Activated CD8-positive, alpha-beta T cell treated with anti-CD3 and anti-CD28 coated beads, Interleukin-2, amount 10 ng/mL, durations not matched to agents 7 days and 5 days (primary cell): ENCODE measurements at places on chromosomes 1 and 21. TPM values are rescaled to one million over a fixed set of nuclear protein-coding genes. Genes with fewer than 3 reads are reported as not detected.

DNA sequence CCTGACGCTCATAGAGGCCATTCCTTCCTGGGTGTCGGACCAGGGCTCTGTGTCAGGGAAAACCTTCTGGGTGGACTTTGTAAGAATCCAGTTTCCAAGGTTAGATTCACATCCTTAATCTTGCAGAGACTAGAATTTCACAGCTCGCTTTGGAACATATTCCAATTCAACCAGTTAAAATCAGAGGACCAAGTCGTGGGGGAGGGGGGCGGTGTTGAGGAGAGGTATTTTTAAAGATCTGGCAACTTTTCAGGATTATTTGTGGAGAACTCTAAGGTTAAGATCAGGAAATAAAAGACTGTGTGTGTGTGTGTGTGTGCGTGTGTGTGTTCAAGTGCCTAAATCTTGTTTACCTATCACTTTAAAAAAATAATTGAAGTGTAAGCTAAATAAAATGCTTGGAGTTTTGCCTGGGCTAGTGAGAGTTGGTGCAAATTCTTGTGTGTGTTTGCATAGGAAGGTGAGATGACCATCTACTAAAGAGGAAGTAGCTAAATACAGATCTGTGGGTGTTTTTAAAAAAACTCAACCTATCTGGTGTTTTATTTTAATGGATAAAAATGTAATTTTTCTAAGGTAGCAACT, 21.8 kb downstream of the TENT5C start:
- peaks cover 50% of the 10 kb centered on the region for H3K36me3 ChIP-seq
- H3K4me1 ChIP-seq = peaks cover 46% of the 10 kb centered on the region
- no peak overlapping the region for H3K4me3 ChIP-seq
- H3K27me3 ChIP-seq = no peaks in the 10 kb centered on the region

- peaks cover 14% of the 10 kb centered on the region for H3K36me3 ChIP-seq
- H3K27me3 ChIP-seq = no peaks in the 10 kb centered on the region
Measured at GRCh38 chr1:35334485-35334884, 66.0 kb downstream of the ZMYM4 start.

DNA sequence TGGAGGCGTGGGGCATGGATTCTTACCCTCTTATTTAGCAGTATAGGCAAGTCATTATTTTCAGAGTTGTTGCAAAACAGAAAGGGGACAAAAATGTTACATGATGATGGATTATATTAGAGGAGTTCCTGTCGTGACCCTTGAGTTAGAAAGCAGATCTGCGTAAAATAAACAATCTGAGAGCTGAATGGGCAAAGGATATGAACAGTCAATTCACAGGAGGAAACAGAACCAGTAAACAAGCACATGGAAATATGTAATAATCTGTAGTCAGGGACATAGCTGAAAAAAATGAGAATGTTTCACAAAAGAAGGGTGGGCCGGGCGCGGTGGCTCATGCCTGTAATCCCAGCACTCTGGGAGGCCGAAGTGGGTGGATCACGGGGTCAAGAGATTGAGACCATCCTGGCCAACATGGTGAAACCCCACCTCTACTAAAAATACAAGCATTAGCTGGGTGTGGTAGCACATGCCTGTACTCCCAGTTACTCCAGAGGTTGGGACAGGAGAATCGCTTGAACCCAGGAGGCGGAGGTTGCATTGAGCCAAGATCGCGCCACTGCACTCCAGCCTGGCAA, 20.9 kb downstream of the RCAN1 start:
- peaks cover 9% of the 10 kb centered on the region for H3K4me1 ChIP-seq
- no peak for DNase-seq
- H3K36me3 ChIP-seq = no peaks in the 10 kb centered on the region
- no peak overlapping the region for H3K27ac ChIP-seq

DNA sequence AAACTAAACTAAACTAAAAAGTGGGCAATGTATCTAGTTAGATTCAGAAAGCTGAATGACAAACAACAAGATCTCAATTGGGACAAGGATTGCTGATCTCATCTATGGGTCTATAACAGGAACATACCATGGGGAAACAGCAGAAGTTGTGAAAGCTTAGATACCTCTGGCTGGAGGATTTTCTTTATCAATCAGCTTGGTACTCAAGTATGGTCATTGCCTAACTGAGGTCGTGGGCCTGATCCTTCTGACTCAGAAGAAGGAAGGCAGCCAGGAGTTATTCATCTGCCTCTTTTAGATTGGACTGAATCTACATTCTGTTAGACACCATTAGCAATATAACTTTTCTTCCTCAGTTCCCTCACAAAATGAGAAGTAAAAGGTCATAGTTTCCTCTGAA, 39.7 kb downstream of the DNTTIP2 start:
- H3K27me3 ChIP-seq = no peaks in the 10 kb centered on the region
- H3K36me3 ChIP-seq = peaks cover 3% of the 10 kb centered on the region
- no peak overlapping the region for H3K4me3 ChIP-seq
- no peak overlapping the region for H3K27ac ChIP-seq
- H3K4me1 ChIP-seq = peaks cover 2% of the 10 kb centered on the region

The ABCG1 gene
- total RNA-seq = 6.7 TPM

DNA sequence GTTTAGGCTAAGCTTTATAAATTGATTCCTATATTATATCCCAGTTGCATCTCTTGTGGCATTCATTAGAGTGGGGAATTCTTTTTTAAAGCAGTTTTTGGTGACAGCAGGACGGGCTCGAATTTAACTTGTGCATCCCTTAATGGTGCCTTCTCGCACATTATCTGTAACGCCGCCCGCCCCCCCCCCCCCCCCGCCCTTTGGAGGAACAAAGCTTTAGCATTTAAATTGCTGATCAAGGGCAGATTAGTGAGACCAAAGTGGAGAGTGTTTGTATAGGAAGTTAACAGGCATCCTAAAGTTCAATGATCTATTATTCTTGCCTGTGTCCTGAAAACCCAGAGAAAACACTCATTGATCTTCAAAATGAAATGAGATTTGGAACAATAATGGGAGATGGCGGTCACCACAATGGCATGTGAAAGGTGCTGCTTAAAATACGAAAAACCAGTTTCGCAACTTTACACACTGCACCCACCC, 2.2 kb downstream of the LMO4 start:
- H3K4me3 ChIP-seq = peak overlapping the region; percentile 81
- no peaks in the 10 kb centered on the region for H3K27me3 ChIP-seq
- peaks cover 41% of the 10 kb centered on the region for H3K4me1 ChIP-seq

GRCh38 chr1:198320759-198321158, 164.0 kb downstream of the NEK7 start:
- H3K27ac ChIP-seq = no peak overlapping the region
- no peak for DNase-seq
- no peak overlapping the region for H3K4me3 ChIP-seq
- peaks cover 26% of the 10 kb centered on the region for H3K36me3 ChIP-seq
- peaks cover 2% of the 10 kb centered on the region for H3K27me3 ChIP-seq

The AQP10 gene
- total RNA-seq = not detected

DNA sequence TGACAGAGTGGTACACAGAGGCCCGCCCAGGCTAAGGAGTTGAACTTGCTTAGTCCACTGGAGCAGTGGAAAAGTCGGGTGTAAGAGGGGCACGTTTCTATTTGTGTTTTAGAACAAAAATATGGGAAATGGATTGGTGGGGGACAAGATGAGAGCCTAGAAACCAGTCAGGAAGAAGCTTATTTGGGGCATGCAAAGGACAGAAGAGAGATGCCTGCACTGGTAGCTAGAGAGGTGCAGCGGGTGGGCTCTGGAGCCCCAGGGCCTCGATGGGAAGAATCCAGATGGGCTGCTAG, 1.2 kb upstream of the LIN9 start:
- peaks cover 25% of the 10 kb centered on the region for H3K4me1 ChIP-seq
- H3K4me3 ChIP-seq = peak overlapping the region; percentile 78
- no peak overlapping the region for H3K27ac ChIP-seq
- no peak for DNase-seq
- H3K27me3 ChIP-seq = peaks cover 21% of the 10 kb centered on the region
- H3K36me3 ChIP-seq = peaks cover 2% of the 10 kb centered on the region

DNA sequence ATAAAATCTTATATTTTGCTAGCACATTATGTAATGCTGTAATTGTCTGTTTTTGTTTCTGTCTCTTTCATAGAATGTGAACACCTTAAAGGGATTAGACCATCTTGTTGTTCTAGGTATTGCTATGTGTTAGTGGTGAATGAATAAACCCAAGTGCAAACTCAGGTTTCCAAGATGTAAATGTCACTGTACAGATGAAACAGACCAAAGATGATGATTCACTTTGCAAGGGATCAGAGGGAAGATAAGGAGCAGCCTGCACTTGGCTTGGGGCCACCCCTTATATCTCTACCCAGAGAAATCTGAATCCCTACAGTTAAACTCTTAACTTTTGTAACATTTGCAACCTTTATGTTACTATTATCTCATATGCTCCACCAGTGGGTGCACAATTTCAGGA, 25.4 kb downstream of the UROD start:
- no peak overlapping the region for H3K27ac ChIP-seq
- H3K27me3 ChIP-seq = no peaks in the 10 kb centered on the region
- no peak for DNase-seq
- H3K4me1 ChIP-seq = peaks cover 13% of the 10 kb centered on the region

GRCh38 chr1:93758842-93759515, 77.3 kb upstream of the BCAR3 start:
- peaks cover 33% of the 10 kb centered on the region for H3K4me1 ChIP-seq
- peaks cover 4% of the 10 kb centered on the region for H3K36me3 ChIP-seq
- H3K4me3 ChIP-seq = no peak overlapping the region
- H3K27me3 ChIP-seq = peaks cover 2% of the 10 kb centered on the region
- H3K27ac ChIP-seq = peak overlapping the region; percentile 79
